Stimulated activated CD4-positive, alpha-beta T cell treated with anti-CD3 and anti-CD28 coated beads, Interleukin-1b, Interleukin-23, amount 100 ng/mL, for 48 hours (primary cell): ENCODE measurements at places on chromosomes 4 and X.

DNA sequence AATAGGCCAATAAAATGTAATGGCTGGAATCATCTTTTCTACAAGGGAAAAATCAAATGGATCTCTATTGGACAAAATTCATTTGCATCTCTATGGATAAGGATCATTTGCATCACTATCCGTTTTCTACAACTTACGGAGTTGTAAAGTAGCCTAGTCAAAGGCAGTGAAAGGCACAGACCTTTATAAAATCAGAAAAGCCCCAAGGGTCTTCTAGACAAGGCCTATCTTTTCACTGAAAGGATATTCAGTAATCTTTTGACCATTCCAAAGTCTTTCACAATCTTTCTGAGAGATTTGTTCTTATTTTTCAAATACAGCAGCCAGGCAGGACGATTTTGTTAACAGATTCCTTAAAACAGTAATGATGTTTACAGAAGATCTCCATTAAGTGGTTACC, 119.5 kb upstream of the JADE1 start:
- DNase-seq, result no peak

DNA sequence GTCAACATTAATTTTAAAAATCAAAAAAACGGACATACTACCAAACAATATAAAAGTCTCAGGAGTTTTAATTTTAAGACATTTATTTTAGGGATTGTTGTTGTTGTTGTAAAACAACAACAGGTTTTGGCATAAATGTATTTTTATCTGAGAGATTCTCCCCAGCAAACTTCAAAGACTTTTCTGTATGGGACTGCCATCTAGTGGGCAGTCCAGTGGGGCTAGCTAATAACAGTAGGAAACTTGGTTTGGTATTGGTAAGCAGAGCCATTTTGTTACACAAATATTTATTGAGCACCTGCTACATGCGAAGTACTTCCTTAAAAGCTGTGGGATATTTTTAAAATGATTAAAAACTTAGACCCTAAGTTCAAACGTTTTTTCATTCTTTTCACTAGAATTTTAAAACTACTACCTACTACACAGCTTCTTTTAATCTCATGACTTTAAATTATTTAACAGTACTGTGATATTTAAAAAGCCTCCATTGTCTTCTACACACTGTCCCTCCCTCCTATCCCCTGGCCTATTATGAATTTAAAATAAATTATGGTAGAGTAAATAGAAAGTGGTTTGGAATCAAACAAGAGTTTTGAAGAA, 1028.4 kb upstream of the INTU start:
- DNase-seq, result no peak

DNA sequence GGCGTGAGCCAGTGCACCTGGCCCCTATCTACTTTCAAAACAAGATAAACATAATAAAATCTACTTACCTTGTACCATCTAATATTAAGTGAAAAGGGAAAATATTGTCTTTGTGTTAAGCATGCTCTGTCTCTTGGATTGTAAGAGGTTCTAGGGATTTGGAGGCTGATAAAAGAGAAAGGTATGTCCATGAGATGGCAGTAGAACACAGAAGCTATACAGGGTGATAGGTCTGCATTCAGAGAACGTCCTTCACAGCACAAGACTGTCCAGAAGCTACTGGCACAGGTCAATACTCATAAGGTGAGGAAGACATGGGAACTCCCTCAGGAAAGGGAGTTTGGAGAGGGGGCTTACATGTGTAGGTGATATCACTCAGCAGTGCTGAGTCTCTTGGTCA, 135.5 kb downstream of the TMEM47 start:
- no peak for DNase-seq

- DNase-seq, result no peak
These were observed 126.8 kb upstream of the MAMLD1 start for GRCh38 chrX:150236327-150236726.

GRCh38 chr4:181566490-181566889, 676.7 kb upstream of the TENM3 start:
- no peak for DNase-seq

- no peak for DNase-seq
These were observed 77.0 kb downstream of the ATP8A1 start for GRCh38 chr4:42579903-42580302.

- no peak for DNase-seq
These were observed 91.6 kb downstream of the TSPAN7 start for GRCh38 chrX:38652934-38653442.

- no peak for DNase-seq
These were observed 293.2 kb upstream of the PRPS2 start for GRCh38 chrX:12497832-12498591.

DNA sequence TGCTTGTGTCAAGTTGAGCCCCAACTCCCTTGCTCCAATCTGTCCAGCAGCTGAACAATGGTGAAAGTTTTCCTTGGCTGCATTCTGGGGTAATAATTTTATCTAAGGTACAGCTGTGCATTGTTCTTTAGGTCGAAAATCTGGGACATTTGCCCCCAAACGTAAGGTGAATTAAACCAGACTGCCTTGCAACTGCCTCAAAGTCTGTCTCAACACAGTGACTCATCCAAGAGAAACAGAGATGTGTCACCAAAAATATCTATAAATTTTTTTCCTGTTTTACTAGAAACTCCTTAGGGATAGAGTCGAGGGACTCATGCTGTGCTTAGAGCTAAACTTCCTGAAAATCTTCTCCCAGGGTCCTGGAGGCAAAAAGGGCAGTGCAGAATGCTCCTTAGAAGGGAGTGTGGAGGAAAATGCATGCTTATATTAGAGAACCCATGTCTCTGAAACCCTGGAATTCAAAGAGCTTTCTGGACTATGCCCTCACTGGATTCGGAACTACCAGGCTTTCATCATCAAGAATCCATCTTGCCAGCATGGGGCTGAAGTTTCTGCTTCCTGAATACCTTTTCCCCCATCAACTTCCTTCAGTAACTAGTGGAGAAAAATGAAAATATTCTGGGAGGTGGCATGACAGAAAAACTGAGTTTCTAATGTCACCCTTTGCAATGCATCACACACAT, 115.7 kb downstream of the PALLD start:
- DNase-seq, result no peak
